ENCODE measurements at places on chromosomes 1 and 21. TPM values are rescaled to one million over a fixed set of nuclear protein-coding genes. Genes with fewer than 3 reads are reported as not detected.

GRCh38 chr1:216905781-216906180 is 182.6 kb upstream of the ESRRG start:
- no peak for DNase-seq
- no peaks in the 10 kb centered on the region for H3K4me1 ChIP-seq
- no peak overlapping the region for H3K4me3 ChIP-seq
- H3K27ac ChIP-seq, result no peak overlapping the region
- no peaks in the 10 kb centered on the region for H3K36me3 ChIP-seq

DNA sequence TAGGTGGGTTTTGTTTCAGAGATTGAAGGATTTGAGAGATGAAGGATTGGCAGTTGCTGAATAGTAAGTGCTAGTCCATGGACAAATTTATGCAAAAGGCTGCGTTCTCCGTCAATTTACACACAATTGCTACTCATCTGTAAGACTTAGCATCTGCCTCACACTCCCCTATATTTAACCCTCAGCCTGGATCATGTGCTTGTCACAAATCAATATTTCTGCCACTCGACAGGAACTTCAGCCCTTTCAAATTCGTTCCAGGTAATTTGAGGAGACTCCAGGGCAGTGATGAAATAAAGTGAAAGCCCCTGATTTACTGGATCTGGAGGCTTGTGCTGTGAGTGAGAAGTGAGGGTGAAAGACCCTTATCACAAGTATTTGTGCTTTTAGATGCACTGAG is 105.6 kb upstream of the UBE2U start:
- no peak overlapping the region for H3K27ac ChIP-seq
- no peaks in the 10 kb centered on the region for H3K27me3 ChIP-seq

- H3K4me3 ChIP-seq, result no peak overlapping the region
- H3K27ac ChIP-seq, result no peak overlapping the region
- H3K36me3 ChIP-seq, result no peaks in the 10 kb centered on the region
- no peaks in the 10 kb centered on the region for H3K27me3 ChIP-seq
Observed at GRCh38 chr1:109630081-109630897, 10.7 kb downstream of the AMPD2 start.

DNA sequence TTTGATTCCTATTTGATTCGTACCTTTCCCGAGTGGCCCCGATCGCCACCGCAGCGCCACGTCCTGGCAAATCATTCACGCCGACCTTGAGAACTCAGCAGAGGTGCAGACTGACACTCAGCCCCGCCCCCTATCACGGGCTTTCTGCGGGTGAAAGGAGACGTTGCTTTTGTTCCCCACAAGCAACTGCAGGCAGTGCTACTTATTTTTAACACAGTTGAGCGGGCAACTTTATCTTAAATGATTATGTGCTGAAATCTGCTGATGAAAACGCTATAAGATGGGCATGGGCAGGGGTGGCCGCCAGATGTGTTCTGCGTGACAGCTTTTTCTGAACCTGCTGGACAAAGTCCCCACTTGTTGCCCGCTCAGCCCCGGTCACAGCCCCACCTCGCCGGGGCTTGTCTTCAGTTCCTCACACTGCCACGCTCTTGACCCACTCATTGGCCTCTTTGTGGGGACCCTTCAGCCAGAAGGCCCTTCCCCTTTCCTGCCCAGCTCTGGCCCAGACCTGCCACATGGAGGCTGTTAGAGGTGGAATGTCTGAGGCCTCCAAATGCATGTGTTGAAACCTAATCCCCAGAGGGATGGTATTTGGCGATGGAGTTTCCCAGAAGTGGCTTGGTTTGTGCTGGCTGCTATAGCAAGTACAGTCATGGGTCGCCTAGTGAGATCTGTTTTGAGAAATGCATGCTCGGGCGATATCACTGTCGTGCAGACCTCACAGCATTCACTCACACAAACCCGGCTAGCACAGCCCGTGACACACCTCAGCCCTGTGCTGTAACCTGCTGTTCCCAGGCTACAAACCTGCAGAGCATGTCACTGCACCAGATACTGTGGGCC is 15.7 kb upstream of the PDXK start:
- H3K4me1 ChIP-seq, result no peaks in the 10 kb centered on the region
- H3K4me3 ChIP-seq, result no peak overlapping the region
- no peak for DNase-seq
- no peak overlapping the region for H3K27ac ChIP-seq
- no peaks in the 10 kb centered on the region for H3K27me3 ChIP-seq

DNA sequence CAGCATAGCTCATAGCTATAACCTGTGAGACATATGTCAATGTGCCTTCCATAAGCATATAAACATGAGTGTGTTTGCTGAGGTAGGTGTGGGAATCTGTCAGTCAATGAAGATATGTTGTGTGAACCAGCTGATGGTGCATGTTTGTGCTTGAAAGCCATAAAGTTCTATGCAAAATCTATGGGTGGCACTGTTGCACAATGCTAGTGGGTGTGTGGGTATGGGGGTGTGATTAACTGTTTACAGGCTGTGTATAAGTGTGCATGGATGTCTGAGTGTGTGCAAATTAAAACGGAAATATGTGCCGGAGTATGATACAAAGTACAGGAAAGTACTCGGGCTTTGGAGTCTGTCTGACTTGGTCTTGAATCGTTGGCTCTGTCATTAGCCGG is 1.0 kb upstream of the ATP2B4 start:
- no peaks in the 10 kb centered on the region for H3K36me3 ChIP-seq
- H3K27ac ChIP-seq, result peak overlapping the region; percentile 98
- H3K27me3 ChIP-seq, result no peaks in the 10 kb centered on the region
- DNase-seq, result no peak
- no peaks in the 10 kb centered on the region for H3K4me1 ChIP-seq
- H3K4me3 ChIP-seq, result peak overlapping the region; percentile 61

DNA sequence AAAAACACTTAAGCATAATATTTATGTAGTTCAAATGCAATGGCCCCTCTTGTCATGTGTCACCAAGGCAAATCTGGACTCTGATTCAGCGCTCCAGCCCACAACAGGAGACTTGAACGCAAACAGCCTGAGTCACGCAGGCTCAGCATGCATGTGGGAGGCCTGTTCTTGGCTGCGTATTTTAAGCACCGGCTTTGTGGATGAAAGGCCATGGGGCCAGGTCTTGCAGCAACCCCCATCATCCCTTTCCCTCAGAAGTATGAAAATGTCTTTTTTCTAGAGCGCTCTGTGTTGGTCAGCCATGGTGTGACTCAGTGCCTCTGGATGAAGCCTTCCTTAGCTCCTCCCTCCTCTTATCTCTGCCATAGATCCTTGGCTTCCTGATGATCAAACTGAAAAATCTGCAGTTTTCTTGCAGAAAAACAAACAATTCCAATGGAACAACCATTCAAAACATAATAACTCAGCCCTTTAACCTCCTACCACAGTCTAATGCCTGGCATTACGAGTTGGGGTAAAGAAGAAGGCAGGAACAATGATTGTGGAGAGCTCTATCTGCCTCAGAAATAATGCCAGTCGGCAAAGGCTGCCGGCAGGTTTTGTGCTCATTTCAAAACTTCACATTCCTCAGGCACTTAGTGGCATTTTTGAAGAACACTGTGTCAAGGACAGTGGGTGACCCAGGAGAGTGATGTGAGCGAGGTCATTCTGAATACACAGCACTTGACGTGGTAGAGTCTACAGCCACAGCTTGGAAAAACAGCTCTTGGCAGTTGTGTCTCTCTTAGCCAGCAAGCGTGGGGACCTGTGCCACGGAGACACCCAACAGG is 167.5 kb downstream of the CLIC6 start:
- no peaks in the 10 kb centered on the region for H3K4me1 ChIP-seq
- H3K27me3 ChIP-seq, result no peaks in the 10 kb centered on the region
- DNase-seq, result peak; percentile 74
- H3K27ac ChIP-seq, result no peak overlapping the region
- no peak overlapping the region for H3K4me3 ChIP-seq
- H3K36me3 ChIP-seq, result no peaks in the 10 kb centered on the region

DNA sequence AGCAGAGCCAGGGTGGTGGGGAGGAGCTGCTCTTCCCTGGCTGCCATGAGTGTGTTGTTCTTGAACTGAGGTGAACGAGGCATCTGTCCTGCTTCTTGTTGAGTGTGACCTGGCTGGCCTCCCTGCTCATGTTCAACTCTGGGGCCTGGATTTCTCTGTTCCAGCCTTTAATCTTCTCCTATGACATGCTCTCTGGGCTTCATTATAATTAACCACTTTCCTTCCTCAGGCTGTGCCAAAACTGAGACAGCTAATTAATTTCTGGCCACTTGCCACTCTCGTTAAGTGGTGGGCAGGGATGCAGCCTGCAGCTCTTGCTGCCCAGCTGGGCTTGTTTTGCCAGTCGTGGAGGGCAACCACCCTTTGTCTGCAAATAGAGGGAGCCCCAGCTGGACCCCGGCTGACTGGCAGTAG is 23.3 kb downstream of the OPRD1 start:
- no peaks in the 10 kb centered on the region for H3K4me1 ChIP-seq
- no peaks in the 10 kb centered on the region for H3K36me3 ChIP-seq
- no peak overlapping the region for H3K27ac ChIP-seq
- DNase-seq, result no peak
- H3K4me3 ChIP-seq, result no peak overlapping the region

DNA sequence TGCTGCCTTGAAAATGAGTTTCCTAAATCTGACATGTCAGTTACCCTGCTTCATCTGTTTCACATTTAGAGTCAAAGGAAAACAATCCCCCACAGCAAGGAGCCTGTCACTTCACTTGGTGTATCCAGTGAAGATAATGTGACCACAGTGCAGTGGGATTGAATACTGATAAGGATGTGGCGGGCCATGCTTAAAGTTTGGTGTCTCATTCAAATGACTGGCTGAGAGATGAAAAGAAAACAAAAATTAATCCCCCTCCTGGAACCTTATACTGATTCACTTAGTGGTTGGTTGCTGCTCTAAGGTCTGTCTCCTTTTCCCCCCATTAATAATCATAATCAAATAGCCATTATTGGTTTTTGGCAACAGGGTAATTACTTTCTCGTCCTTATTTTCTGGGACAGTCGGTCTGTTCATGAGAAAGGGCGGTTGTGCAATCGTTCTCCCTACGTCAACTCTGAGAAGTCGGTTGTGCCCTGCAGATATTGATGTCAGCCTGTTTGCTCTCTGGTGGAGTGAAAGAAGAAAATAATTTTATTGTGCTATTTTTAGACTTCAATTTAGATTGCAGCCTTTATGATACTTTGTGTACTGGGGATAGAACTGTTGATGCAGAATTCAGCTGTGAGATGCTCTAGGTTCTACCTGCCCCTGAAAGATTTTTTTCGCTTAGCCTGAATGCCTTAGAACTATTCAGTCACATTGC is 360.2 kb downstream of the DISC1 start:
- H3K27ac ChIP-seq, result no peak overlapping the region
- no peaks in the 10 kb centered on the region for H3K27me3 ChIP-seq
- no peaks in the 10 kb centered on the region for H3K4me1 ChIP-seq
- no peak overlapping the region for H3K4me3 ChIP-seq
- no peaks in the 10 kb centered on the region for H3K36me3 ChIP-seq
- DNase-seq, result no peak

GRCh38 chr1:216314379-216315095 is 108.7 kb downstream of the USH2A start:
- no peaks in the 10 kb centered on the region for H3K27me3 ChIP-seq
- no peaks in the 10 kb centered on the region for H3K36me3 ChIP-seq
- H3K4me1 ChIP-seq, result no peaks in the 10 kb centered on the region

- no peaks in the 10 kb centered on the region for H3K4me1 ChIP-seq
- DNase-seq, result no peak
- no peak overlapping the region for H3K4me3 ChIP-seq
- no peak overlapping the region for H3K27ac ChIP-seq
- no peaks in the 10 kb centered on the region for H3K36me3 ChIP-seq
Observed at GRCh38 chr1:89254658-89255287, 17.9 kb downstream of the GBP5 start.

DNA sequence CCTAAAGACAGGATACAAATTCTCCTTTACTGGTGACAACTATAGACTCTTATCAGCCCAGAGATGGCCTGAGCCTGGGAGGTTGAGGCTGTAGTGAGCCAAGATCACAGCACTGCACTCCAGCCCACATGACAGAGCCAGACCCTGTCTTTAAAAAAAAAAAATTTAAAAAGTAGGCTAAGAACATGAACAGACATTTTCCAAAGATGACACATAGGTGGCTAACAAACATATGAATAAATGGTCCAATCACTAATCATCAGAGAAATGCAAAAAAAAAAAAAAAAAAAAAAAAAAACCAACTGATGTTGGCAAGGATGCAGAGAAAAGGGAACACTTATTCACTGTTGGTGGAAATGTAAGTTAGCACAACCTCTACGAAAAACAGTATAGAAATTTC is 65.0 kb downstream of the TOR3A start:
- DNase-seq, result no peak
- H3K36me3 ChIP-seq, result no peaks in the 10 kb centered on the region
- H3K27me3 ChIP-seq, result no peaks in the 10 kb centered on the region
- no peak overlapping the region for H3K4me3 ChIP-seq

DNA sequence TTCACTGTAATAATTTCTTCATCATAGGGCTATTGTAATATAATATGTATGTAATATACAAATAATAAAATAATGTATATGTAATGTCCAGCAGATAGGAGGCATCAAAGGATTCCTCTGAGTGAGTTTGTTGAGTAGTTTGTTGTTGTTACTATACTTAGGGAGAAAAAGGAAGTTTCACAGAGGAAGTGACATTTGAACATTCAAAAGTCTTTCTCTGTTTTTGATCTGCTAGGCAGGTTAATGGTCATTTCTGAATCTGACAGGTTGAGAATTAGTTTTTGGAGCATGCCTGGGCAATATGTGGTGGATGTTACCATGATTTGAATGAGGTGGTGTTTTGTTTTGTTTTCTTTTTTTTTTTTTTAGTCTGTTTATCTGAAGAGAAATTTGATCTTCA is 102.1 kb downstream of the NRDC start:
- H3K4me1 ChIP-seq, result no peaks in the 10 kb centered on the region
- no peaks in the 10 kb centered on the region for H3K27me3 ChIP-seq
- no peak for DNase-seq

GRCh38 chr1:152127673-152128072 is 12.4 kb upstream of the TCHH start:
- H3K4me3 ChIP-seq, result no peak overlapping the region
- H3K27ac ChIP-seq, result no peak overlapping the region
- H3K27me3 ChIP-seq, result no peaks in the 10 kb centered on the region

GRCh38 chr1:204617256-204618147 is 68.0 kb downstream of the LRRN2 start:
- no peak overlapping the region for H3K4me3 ChIP-seq
- no peak overlapping the region for H3K27ac ChIP-seq
- no peaks in the 10 kb centered on the region for H3K36me3 ChIP-seq
- H3K4me1 ChIP-seq, result no peaks in the 10 kb centered on the region
- DNase-seq, result no peak

GRCh38 chr1:183580281-183580682 is 10.0 kb downstream of the NCF2 start:
- no peak overlapping the region for H3K4me3 ChIP-seq
- no peak for DNase-seq
- no peaks in the 10 kb centered on the region for H3K36me3 ChIP-seq
- no peaks in the 10 kb centered on the region for H3K4me1 ChIP-seq

- H3K36me3 ChIP-seq, result no peaks in the 10 kb centered on the region
- no peak for DNase-seq
- no peak overlapping the region for H3K27ac ChIP-seq
- H3K4me3 ChIP-seq, result no peak overlapping the region
Observed at GRCh38 chr21:28908351-28908750, 84.3 kb downstream of the LTN1 start.

GRCh38 chr1:197130677-197131304 is 15.7 kb downstream of the ASPM start:
- H3K27ac ChIP-seq, result no peak overlapping the region
- no peak overlapping the region for H3K4me3 ChIP-seq
- no peaks in the 10 kb centered on the region for H3K4me1 ChIP-seq
- DNase-seq, result no peak
- H3K27me3 ChIP-seq, result no peaks in the 10 kb centered on the region
- no peaks in the 10 kb centered on the region for H3K36me3 ChIP-seq

The TMEM79 gene
- 0.26 TPM for total RNA-seq

The PEAR1 gene
- 7.4 TPM for total RNA-seq

The SYCP1 gene
- total RNA-seq, result 0.35 TPM

The OR14K1 gene
- not detected for total RNA-seq

The PDE9A gene
- total RNA-seq, result 0.59 TPM

The PKN2 gene
- 33.5 TPM for total RNA-seq

The XKR8 gene
- 2.8 TPM for total RNA-seq

The TNNT2 gene
- total RNA-seq, result not detected

The OXCT2 gene
- total RNA-seq, result 1.5 TPM
